ENCODE measurements at places on chromosomes 12 and 14.

DNA sequence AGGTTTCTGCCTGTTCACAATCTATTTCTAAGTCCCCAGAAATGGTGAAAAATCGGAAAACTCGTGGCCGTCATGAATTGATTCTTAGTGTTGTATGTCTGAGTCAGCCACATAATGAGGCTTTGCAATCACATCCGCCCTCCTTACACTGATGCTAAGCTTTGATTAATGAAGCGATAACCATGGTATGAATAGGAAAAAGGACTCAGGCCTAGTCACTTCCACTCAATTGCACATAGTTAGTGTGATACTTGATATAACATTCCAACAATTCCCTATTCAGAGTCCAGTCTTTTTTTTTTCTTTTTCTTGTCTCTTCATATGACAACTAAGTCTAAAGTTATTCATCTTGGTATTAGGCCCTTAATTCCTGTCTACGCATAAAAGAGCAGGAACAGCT, 1231.0 kb downstream of the VRK1 start:
- ATAC-seq = no peak

- no peak for ATAC-seq
Measured at GRCh38 chr12:49976557-49976956, 3.8 kb downstream of the AQP6 start.

DNA sequence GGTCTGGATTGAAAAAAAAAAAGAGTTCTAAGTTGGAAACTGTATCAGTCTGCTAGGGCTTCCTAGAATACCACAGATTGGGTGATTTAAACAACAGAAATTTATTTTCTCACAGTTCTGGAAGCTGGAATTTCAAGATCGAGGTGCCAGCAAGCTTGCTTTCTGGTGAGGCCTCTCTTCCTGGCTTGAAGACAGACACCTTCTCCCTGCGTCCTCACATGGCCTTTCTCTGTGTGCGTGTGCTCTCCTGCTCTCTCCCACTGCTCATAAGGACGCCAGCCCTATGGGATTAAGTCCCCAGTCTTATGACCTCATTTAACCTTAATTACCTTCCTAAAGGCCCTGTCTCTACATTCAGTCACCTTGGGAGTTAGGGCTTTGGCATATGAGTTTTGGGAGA, 215.5 kb downstream of the PIK3C2G start:
- no peak for ATAC-seq

- peak; percentile 13 for ATAC-seq
Measured at GRCh38 chr12:57166971-57167371, 19.6 kb upstream of the LRP1-AS start.

DNA sequence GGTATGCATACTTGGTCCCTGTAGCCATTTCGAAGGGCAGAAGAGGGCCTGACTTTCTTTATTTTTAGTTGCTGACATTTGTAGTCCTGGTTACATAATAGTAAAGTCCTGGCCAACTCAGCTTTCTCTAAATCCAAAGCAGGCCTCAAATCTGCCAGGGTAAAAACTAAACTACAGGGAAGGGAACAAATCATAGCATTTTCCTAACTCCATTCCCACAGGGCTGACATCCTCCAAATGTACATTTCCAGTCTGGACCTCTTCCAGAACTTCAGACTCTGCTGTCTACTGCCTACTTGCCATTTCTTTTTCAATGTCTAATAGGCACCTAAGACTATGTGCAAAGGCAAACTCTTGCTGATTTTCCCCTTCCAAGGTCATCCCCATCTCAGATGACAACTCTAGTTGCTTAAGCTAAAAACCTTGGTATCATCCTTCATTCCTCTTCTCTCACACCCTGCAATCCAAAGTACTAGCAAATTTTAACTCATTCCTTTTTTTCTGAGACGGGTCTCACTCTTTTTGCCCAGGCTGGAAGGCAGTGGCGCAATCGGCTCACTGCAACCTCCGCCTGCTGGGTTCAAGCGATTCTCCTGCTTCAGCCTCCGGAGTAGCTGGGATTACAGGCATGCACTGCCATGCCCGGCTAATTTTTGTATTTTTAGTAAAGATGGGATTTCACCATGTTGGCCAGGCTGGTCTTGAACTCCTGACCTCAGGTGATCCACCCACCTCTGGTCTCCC, 2.0 kb downstream of the DDIT3 start:
- ATAC-seq = no peak

DNA sequence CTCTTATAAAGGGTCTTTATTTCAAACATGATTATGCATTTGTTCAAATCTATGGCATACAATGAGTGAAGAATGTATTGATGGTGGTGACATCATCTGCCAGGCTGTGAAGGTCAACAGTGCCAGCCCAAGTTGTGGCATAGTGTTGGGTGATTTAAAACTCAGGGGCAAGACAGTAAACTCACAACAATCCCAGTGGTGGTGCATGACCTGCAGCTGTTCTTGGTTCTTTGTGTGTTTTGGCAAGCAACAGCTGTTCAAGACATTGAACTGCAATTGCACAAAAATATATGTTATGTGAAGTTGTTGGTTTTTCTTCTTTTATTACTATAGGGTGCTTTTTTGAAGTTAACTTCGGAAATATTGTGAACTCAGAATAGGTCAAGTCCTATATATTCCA, 851.6 kb downstream of the NRXN3 start:
- no peak for ATAC-seq

DNA sequence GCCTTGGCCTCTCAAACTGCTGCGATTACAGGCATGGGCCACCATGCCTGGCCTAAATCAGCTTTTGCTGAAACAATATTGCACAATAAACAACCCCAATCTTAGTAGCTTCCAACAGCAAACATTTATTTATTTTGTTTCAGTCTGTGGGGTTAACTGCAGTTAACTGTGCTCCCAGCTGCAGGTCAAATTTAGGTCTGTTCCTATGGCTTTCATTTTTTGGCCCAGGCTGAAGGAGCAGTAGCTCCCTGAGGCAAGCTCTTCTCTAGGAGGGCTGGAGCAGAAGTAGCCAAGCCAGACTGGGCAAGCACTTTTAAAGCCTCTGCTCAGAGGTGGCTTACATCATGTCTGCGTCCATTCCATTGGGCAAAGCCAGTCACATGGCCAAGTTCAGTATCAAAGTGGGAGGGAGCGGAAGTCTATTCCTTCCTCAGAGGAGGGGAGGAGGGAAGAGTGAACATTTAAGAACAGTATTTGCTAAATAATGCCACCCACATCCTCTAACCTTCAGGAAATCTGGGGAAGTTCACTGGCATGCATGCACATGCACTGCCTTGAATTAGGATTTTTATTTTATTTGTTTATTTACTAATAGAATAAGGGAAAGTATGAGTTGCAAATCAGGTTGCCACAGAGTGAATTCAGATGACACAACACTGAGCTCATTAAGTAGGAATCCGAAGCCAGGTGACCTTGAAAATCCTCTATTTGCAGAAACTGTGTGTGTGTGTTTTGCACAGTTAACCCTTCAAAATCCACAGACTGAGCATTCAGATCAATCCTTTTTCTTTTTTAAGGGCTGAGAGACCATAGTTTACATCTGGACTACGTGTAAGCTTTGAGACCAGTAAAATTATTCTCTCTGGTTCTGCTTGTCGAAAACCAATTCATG, 122.0 kb upstream of the SEL1L start:
- ATAC-seq = no peak

DNA sequence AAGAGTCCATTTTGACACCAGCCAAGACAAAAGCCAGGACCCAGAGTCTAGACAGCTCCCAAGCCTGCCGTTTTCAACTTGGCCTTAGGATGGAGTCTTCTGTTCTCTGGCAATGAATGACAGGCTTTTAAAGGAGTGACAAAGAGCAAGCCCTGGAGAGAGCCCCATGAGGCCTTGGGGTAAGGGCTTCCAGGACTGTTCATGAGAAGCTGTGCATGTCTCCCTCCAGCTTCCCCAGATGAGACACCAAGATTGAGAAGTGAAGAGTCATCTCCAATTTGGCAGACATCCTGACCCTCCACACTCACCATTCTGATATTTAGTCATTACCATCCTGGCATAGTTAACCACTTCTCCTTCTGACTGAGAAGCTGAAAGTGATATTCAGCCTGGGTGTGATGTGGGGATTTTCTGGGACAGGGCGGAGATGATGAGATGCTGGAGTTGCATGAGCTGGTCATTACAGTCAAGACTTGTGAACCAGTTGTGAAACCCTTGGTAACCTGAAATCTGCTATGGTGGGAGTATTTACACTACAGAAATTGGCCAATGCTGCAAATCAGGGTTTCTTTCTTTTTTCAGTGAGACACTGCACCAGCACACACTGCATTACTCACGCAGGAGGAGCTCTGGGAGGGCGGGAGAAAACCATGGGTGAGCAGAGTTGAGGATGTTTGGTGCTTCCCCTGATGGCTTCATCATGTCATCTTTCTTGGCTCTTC, 77.8 kb downstream of the VCPKMT start:
- ATAC-seq = no peak

- ATAC-seq = no peak
Measured at GRCh38 chr12:79973801-79974200, 38.9 kb upstream of the PPP1R12A start.

- ATAC-seq = peak; percentile 33
Measured at GRCh38 chr12:87661786-87662377, 367.3 kb downstream of the C12orf50 start.

GRCh38 chr14:34721129-34721528, 6.7 kb upstream of the CFL2 start:
- no peak for ATAC-seq

DNA sequence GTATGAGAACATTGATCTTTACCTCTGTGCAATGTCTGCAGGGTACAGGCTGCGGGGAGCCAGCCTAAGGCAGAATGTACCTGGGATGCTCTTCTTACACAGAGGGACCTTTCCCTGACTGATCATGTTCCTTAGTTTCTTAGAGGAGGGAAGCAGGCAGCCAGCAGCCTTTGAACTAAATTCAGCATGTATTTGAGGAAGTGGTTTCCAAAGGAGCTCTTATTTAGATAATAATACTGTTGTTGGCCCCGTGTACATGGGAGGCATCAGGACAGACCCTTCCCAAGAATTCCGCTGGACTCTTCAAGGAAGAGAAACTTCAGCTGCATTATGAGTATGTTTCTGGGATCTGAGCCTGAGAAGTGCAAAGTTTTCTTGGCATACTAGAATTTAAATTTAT, 98.8 kb downstream of the CCDC92 start:
- no peak for ATAC-seq

DNA sequence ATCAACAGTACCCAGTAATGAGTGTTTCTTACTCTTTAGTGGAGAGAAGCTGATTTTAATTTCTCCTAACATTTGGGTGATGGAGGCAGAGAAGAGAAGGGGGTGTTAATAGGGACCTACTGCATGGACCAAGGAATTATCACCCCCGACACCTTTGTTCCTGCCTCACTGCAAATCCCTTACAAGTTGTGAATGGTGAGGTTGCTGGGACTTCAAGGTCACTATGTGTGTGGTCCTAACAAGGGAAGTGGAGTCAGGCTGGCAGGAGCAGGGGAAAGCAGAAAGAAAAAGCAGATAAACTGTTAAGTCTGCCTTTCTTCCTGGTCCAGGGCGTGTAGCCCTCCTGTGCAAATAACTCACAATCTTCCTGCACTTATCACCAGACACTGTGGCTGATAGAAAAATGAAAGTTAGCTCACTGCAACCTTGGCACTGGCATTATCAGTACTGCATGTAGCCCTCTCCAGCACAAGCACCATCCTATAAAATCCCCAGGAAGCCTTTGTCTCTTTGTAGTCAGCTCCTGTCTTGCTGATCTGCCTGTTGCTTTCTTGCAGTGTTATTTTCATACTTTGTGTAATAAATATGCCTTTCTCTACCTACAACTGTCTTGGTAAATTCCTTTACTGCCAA, 112.3 kb upstream of the DNM1L start:
- ATAC-seq = no peak

GRCh38 chr14:52015411-52016030, 26.2 kb downstream of the RTRAF start:
- ATAC-seq = peak; percentile 30

DNA sequence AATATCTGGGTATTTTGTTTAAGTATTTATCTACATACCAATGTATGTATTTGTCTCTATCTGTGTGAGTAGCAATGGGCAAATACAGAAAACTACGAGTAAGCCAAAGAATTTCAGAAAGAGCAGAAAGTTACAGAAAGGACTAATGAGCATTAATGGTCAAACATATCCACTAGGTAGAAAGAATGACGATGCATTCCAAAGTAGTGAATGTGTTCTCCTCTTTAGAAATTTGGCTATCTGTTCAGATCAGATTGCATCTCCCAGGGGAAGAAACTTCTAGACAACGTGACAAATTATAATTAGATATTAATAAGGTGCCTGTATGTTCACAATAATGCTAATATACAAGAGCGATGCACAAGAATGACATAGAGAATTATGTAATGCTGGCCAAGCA, 194.5 kb upstream of the GZMB start:
- no peak for ATAC-seq

GRCh38 chr12:76329159-76329558, 19.1 kb downstream of the BBS10 start:
- no peak for ATAC-seq

- no peak for ATAC-seq
Measured at GRCh38 chr12:77308056-77308455, 242.7 kb upstream of the E2F7 start.

GRCh38 chr14:103223818-103224352, 100.6 kb downstream of the TNFAIP2 start:
- no peak for ATAC-seq

DNA sequence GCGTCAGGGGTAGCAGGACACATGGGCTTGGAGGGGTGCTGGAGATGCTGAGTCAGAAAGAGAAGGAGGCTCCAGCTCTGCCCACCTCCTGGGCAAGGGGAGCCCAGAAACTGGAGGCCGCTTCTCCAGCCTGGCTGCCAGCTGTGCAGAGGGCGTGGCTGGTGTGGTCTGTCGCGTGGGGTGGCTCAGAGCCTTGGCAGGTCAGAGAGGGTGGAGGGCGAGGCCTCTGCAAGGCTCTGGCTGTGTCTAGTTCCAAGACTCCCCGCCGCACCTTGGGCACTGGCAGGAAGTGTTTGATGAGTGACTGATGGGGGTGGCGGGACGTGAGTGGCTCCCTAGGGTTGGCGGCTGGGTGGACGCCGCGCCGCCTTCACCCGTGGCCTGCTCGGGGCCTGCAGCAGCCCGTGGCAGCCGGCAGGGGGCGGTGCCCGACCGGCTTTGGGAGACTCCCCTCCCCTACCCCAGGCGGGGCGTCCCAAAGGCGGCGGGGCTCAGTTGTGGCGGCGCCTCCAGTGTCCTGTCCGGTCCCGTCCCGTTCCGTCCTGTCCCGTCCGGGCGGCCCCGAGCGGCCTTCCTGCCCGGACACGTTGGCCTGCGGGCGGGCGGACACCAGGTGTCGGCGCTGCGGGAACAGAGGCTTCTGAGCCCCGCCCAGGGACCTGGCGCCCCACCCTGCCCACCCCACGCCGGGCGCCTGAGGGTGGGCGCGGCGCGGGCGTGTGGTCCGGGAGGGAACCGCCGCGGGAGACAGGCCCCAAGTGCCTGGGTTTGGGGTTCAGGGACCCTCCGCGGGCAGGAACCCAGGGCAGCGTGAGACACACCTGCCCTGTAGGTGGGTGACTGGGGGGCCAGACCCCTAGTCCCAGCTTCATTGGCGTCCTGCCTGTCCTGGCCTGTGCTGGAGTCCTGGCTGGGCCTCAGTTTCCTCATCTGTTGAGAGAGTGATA, 39.7 kb downstream of the KRT80 start:
- ATAC-seq = peak; percentile 45

DNA sequence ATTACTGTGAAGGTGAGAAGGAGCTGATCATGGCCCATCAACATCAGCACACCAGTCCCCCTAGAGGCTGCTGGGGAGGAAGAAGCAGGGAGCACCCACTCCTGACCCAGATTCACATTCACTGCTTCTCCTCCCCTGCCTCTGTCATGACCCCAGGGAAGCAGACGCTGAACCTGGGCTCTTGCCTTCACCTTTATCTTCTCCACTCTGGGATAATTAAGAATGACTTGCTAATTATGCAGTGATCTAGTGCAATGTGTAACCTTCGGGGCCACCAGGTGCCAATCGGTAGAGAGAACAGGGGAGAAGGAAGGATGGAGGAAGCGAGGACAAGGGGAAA, 44.4 kb upstream of the IQSEC3 start:
- no peak for ATAC-seq

GRCh38 chr14:89833120-89833532, 121.4 kb downstream of the EFCAB11 start:
- ATAC-seq = no peak
